Cerebellar nuclear complex (tissue), 1 donor: ENCODE measurements at places on chromosomes 2 and 18.

GRCh38 chr18:297936-298335 lies 30.1 kb upstream of the THOC1 start:
- DNase-seq = no peak

- no peak for DNase-seq
Measured at GRCh38 chr18:79980585-79980984, 7.8 kb downstream of the TXNL4A start.

- no peak for DNase-seq
Measured at GRCh38 chr2:62871506-62871905, 166.0 kb downstream of the EHBP1 start.

GRCh38 chr2:175852879-175853615 lies 149.0 kb downstream of the LNPK start:
- no peak for DNase-seq

DNA sequence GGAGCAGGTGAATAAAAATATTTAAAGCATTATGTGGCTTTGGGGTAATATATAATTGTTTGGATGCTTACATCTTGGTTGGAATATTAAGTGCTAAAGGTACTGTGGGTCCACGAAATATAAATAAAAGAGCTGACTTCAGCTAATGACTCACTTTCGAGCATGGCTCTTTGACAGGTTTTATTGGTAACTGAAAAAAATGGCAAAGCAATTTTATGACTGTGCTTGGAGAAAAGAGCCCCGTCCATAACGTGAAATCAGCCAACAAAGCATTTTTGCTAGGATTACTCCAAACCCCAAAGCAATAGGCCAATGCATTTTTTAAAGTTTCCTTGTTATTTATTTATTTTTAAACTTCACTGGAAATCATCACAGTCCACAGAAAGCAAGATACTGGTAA lies 397.2 kb upstream of the CDH19 start:
- DNase-seq = no peak

- no peak for DNase-seq
Measured at GRCh38 chr2:235527806-235528469, 34.1 kb downstream of the AGAP1 start.

GRCh38 chr2:239300871-239301735 lies 99.7 kb downstream of the HDAC4 start:
- no peak for DNase-seq

DNA sequence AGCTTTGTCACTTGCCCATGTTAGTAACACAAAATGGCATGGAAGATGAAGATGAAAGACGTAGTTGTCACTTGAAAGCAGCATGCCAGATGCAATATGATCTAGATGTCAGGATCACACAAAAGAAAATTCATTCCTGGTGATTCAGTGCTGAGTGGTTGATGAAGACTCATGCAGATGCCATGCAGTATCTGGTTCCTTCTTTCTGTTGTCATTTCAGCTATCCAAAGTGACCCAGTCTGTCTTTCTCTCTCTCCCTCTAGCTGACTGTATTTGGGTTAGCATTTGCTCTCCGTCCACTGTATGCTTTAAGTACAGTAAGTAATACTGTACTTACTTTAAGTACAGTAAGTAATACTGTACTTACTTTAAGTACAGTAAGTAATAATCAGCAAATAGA lies 50.4 kb downstream of the TTN start:
- DNase-seq = no peak

GRCh38 chr2:105789745-105790460 lies 45.2 kb downstream of the NCK2 start:
- no peak for DNase-seq

DNA sequence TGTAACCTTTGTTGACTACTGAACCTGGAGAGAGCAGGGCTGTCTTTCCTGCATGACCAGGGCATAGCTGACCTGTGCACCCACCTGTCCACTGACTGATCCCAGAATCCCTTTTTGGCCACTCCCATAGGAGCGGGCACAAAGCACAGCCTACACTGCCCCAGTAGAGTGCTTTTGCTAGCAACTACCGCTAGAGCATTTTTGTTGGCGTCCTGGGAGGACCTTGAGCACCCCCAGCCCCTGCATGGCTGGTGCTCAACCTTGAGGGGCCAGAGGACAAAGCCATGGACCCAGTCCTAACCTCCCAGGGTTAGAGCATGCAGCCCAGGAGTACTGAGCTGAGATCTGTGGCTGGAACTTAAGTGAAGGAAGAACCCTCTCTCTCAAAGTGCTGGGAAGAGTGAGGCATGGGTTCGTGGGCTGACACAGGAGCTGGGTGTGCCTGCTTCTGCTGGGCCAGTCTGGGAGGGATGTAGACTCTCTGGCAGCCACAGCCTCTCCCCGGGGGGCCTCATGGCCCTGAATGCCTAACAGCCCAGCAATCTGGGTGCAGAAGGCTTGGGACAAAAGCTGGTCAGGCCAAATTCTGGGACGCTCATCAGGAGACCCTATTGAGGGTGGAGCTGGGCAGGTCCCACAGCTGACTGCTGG lies 140.0 kb downstream of the GALNT1 start:
- no peak for DNase-seq

DNA sequence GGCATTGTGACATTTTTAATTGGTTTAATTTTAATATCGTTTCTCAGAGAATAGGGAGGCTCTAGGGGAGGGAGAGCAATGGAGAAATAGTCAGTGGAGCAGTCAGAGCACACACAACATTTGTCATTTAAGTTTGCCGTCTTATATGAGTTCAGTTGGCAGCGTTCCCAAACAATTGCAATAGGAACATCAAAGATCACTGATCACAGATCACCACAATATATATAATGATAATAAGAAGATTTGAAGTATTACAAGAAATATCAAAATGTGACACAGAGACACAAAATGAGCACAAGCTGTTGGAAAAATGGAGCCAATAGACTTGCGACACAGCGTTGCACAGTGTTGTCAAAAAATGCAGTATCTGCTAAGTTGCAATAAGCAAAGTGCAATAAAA lies 303.7 kb downstream of the CDH19 start:
- DNase-seq = no peak

GRCh38 chr18:31612124-31612523 lies 20.4 kb downstream of the TTR start:
- DNase-seq = no peak

DNA sequence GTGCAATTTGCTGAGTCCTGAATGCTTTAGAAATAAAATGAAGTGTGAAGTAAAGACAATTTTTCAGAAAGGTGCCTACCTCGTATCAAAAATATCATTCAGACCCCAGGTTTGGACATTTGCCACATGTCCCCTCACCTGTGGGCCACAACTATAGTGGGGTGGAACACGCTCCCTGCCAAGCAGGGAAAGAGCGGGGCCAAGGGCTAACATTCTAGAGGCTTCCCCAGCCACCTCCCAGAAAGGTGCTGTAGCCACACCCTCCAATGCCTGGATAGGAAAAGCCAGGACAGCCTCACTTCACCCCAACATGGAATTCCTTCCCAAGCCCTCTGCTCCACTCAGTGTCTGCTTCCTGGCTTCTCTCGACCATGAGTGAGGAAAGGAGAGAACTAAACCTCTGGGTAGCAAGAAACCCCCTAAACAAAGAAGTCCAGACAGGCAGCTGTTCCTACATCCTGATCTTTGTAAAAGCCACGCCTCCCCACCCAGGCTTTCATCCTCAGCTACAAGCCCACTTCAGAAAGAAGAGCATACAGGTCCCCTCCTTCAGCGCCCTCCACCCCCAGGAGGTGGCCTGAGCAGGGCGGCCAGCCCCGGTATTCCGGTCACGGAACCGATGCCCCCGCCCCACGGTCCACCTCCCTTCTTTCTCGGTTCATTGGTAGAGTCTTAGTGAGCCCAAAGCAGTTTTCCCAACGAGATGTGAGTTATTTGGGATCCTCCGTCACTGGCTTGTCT lies 2.1 kb downstream of the COL6A3 start:
- no peak for DNase-seq

GRCh38 chr2:125516496-125517109 lies 1139.4 kb upstream of the GYPC start:
- no peak for DNase-seq

GRCh38 chr2:74414881-74415761 lies 6.3 kb downstream of the C2orf81 start:
- no peak for DNase-seq

- no peak for DNase-seq
Measured at GRCh38 chr18:75527848-75528685, 100.6 kb upstream of the SMIM21 start.

DNA sequence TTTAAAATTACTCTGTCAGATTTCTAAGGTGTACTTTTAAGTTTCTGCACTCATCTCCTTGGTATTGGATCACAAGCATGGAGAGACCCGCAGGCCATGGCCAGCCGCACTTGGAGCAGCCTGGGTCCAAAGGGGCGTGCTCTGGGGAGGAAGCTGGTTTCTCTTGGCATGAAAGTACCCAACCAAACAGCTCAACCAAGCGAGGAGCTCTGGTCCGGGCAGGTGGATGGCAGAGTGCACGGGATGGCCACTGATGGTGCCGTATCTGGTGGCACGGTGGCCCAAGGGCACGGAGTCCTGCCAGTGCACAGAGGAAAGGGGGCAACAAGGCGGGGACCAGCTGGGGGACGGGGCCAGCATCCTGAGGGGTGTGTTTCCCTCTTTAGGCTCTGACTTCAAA lies 32.2 kb upstream of the MCFD2 start:
- no peak for DNase-seq

DNA sequence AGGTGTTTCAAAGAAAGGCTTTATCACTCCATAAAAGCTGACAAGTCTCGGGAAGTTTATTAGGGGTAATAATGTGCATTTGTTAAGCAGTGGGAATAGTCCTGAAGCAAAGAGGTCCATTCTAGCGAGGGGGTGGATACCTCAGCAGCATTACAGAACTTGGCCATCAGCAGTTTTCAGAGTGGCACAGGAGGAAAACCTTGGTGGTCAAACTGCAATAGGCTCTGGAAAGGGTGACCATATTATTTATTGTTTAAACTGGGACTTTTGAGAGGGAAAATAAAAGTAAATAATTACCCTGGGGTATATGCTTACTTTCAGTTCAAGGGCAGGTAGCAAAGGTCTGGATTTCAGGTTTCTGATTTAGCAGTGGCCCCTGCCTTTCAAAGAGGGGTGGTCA lies 115.5 kb upstream of the KLHL14 start:
- no peak for DNase-seq

- DNase-seq = no peak
Measured at GRCh38 chr2:170930131-170930990, 1.3 kb downstream of the GORASP2 start.

DNA sequence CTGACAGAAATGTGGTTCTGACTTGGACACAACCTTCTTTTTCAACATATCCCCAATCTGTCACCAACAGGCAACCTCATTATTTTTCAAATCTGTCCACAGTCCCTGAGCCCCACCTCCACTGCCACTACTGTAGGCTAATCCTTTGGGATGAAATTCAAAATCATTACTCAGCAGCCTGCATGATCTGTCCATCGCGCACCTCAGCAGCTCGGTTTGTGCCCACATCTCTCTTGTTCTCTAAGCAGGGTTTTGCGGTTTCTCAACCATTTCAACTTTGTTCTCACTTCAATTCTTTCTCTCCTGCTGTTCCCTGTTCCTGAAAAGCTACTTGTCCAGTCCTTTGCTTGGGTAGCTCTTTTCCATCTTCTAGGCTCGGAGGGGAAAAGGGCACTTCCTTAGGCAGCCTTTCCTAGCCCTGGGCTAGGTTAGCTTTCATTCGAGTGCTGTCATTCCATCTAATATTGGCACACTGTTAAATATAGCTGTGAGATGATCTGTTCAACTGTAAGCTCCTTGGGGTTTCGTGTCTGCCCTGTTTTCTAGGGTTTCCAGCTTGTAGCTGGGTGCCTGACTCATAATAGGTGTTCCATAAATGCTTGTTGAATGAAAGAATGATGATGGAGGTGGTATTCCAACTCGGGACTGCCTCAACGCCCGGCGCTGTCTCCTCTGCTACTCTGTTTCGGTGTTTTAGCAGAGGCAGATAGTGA lies 653 bp upstream of the ANKAR start:
- no peak for DNase-seq

DNA sequence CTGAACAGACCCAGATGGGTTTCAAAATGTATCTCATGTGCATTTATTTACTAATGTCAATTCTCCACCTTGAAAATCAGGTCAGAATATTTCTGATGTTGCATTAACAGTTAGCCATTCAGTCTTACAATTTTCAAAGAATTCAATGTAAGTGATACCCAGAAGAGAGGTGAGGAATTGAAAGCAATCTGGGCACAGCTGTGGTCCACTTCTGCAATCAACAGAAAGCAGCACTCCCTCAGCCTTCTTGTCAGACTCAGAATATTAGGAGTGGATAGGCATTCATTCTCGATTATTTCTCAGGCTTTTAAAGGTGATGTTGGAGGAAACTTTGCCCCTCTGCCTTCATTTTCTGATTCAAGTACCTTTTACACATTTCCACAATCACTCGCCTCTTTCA lies 15.7 kb downstream of the CCL20 start:
- no peak for DNase-seq

DNA sequence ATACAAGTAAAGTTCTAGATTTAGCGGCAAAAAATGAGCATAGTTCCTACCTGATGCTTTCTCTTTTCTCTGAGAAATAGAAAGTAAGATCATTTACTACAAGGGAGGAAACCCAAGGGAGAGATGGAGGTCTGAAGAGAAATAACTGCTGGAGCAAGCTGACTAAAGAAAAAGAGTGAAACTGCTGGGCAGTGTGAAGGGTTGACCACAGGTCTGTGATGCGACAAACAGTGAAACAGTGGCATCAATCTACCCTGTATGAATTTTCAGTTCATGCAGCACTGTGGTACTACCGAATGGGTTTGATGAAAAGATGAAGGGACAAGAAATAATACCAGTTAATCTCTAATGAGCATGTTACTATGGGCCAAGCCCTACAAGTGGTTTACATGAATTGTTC lies 52.2 kb downstream of the CUL3 start:
- DNase-seq = no peak

DNA sequence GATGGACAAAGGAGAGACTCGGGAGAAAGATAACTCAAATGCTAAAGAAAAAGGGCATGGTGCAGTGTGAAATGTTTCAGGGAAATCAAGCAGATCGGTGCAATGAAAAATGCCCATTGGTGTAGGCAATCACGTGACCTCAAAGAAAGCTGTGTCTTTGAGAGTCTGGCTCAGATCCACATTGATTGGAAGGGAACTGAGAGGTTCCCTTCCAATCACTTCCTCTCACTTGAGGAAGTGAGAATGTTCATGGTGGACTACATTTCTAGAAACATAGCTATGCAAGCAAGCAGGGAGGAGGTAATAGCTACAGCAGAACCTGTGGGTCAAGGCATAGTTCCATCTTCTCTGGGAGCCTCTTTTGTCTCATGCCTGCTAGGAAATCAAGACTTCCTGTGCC lies 187.4 kb downstream of the LPIN1 start:
- DNase-seq = no peak

DNA sequence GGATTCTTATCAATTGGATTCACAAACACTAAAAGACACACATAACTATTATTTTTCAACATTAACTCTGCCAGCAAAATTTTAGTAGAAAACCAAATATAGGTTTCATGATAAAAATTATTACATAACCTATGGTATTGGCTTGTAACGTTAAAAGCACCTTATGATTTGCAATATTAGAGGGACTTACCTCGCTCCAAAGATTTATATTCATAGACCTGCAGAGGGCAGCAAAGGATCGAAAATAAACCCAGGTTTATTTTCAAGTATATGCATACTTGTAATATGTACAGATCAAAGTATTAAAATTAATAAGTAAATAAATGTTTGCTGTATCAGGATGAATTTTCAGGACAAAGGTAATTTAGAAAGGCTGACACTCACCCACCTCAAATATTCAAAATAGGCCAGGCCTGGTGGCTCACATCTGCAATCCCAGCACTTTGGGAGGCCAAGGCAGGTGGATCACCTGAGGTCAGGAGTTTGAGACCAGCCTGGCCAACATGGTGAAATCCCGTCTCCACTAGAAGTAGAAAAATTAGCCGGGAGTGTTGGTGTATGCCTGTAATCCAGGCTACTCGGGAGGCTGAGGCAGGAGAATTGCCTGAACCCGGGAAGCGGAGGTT lies 45.3 kb downstream of the LRPPRC start:
- DNase-seq = no peak
